ENCODE measurements at places on chromosomes 7 and 10. TPM values are rescaled to one million over a fixed set of nuclear protein-coding genes. Genes with fewer than 3 reads are reported as not detected.

TSPAN15 gene
- total RNA-seq, result 52.4 TPM

DNA sequence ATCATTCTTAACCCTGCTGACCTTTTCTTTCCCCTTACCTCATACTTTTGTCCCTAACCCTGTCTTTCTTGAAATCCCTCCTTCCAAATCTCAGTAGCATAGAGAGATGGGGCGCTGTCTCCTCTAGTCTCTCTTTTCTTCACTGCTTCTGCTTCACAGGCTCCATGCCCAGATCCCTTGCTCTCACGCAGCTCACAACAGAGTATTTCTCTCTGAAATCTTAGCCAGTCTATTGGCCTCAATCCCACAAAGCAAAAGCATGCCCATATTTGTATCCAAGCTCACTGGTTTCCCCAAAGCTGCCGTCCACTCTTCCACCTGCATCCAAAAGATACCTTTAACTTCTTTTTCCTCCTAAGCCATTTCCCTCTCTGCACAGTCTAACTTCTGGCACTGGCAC, 526.8 kb downstream of the PLXDC2 start:
- H3K4me1 ChIP-seq, result no peaks in the 10 kb centered on the region
- no peak overlapping the region for H3K27ac ChIP-seq
- H3K36me3 ChIP-seq, result no peaks in the 10 kb centered on the region
- no peak for DNase-seq
- H3K4me3 ChIP-seq, result no peak overlapping the region

GRCh38 chr7:138563808-138564207, 103.7 kb downstream of the TRIM24 start:
- no peaks in the 10 kb centered on the region for H3K4me1 ChIP-seq
- peak overlapping the region; percentile 74 for H3K27ac ChIP-seq
- H3K27me3 ChIP-seq, result no peaks in the 10 kb centered on the region
- no peak for DNase-seq
- peaks cover 100% of the 10 kb centered on the region for H3K36me3 ChIP-seq

DNA sequence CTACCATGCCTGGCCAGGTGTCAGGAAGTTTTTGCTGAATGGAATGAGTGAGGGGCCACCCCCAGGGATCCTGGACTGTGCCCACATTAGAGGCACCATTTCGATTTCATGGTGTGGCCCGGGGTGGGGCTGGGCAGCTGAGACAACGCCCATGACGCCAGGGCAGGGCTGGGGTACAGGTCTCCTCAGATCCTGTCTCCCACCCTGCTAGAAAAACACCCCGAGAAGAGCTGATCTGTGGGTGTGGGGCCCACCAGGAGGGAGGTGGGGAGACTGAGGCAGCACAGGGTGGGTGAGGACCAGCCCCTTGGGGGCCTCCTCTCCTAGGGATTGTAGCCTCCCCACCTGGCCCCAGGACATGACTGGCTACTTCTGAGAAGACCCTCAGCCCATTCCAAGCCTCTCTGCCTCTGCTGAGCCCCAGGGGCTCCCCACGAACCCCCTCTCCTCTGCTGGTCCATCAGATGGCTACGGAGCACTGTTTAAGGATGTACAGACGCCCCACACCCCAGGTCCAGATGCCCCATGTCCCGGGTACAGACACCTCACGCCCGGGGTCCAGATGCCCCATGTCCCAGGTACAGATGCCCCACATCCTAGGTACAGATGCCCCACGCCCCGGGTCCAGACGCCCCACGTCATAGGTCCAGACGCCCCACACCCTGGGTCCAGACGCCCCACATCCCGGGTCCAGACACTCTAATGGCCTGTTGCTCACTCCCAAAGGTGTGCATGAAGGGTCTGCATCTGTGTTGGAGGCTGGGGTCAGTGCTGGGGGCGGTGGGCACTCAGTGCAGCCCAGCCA, 99.4 kb downstream of the MICALL2 start:
- no peaks in the 10 kb centered on the region for H3K36me3 ChIP-seq
- no peaks in the 10 kb centered on the region for H3K4me1 ChIP-seq

DNA sequence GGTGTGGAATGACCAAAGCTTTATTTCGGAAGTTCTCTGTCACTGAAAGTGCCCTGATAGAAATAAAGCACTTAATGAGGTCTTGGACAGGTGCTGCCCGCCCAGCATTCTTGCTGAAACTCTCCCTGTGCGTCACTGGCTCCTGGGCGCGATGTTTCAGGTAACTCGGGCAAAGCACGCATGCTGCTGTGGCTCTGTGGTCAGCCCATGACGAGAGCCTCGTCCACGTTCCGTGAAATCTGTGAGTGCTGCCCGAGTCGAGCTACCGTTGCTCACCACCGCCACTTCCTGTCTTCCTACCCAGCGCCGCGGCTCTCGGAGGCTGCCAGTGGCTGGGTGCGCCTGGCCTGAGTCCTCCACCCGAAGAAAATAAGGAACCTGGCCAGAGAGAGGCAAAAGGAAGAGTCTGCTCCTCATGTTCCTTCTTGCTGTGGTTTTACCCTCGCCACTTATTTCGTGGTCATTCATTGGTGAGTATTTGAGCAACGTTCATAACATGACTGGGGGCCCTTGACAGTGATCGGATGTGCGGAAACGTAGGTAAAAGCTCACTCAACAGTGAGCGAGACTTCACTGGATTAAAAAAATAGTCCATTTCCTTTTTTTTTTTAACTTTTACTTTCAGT, 95.5 kb downstream of the MAP3K8 start:
- peak overlapping the region; percentile 58 for H3K27ac ChIP-seq
- no peaks in the 10 kb centered on the region for H3K36me3 ChIP-seq
- H3K4me3 ChIP-seq, result no peak overlapping the region
- peak; percentile 96 for DNase-seq

GATA3 gene
- 1.7 TPM for total RNA-seq

DNA sequence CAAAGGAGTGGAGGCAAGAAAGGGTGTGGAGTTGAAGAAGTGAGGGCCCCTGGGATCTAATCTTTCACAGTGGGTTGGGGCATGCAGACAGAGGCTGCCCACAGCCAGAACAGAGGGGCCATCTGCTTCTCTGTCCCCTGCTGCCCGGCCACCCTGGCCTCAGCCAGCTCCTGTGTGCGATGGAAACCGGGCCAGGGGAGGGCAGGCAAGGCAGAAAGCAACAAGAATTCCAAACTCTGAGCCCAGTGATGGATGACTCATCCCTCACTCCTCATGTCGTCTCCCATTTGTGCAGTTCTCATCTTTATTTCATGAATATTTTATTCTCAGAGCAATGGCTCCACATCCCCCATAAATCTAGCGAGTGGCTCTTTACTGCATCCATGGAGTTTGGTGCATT, 757.1 kb downstream of the GRID1 start:
- H3K27me3 ChIP-seq, result no peaks in the 10 kb centered on the region
- H3K36me3 ChIP-seq, result no peaks in the 10 kb centered on the region
- H3K27ac ChIP-seq, result no peak overlapping the region
- DNase-seq, result no peak
- H3K4me1 ChIP-seq, result no peaks in the 10 kb centered on the region

SLC18A3 gene
- not detected for total RNA-seq

GRCh38 chr10:102675666-102676533, 31.6 kb downstream of the TRIM8 start:
- peaks cover 54% of the 10 kb centered on the region for H3K4me1 ChIP-seq
- DNase-seq, result peak; percentile 64
- no peak overlapping the region for H3K4me3 ChIP-seq
- peak overlapping the region; percentile 82 for H3K27ac ChIP-seq

- H3K27ac ChIP-seq, result no peak overlapping the region
- no peaks in the 10 kb centered on the region for H3K36me3 ChIP-seq
- H3K4me1 ChIP-seq, result no peaks in the 10 kb centered on the region
- no peaks in the 10 kb centered on the region for H3K27me3 ChIP-seq
- no peak for DNase-seq
These were observed 107.7 kb upstream of the KCND2 start for GRCh38 chr7:120165227-120165626.

DNA sequence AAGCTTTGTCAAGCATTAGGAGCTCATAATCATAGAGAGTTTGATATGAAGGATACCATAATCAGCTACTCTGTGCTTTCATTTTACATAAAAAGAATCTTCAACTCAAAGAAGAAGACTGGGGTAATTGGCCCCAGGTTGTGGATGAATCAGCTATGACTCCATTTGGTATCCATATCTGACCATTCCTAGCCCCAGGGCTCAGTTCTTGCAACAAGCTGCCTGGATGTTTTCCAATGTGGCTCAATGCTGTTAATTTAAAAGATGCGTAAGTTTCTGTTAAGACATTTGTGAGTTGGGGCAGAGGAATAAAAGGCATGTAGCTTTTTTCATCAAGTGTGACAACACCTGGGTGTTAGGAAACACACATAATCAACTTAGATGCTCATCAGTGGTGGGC, 951.1 kb downstream of the NRG3 start:
- no peaks in the 10 kb centered on the region for H3K27me3 ChIP-seq
- no peak overlapping the region for H3K4me3 ChIP-seq
- H3K4me1 ChIP-seq, result no peaks in the 10 kb centered on the region
- no peak overlapping the region for H3K27ac ChIP-seq
- no peak for DNase-seq

SCART1 gene
- 1.7 TPM for total RNA-seq

SFTPA1 gene
- 3,930 TPM for total RNA-seq

EXOC4 gene
- 68.0 TPM for total RNA-seq

DNA sequence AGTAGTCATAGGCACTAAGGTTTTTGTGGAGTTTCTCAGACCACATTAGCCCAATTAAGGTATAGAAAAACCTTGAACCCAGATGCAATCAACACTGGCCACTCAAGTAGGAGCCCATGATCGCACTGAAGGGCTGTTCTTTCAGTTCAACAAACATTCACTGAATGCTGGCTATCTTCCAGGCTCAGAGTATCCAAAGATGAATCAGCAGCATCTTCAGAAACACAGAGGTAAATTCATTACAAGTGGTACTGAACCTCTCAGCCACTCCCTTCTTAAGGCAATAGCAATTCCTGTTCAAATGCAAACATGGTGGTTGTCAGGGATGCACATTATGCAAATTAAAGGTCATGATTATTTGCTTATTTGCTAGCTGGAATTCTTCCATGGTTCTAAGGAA, 17.1 kb downstream of the KCNK18 start:
- no peak overlapping the region for H3K4me3 ChIP-seq
- H3K27ac ChIP-seq, result no peak overlapping the region
- peaks cover 73% of the 10 kb centered on the region for H3K27me3 ChIP-seq
- H3K36me3 ChIP-seq, result no peaks in the 10 kb centered on the region
- no peak for DNase-seq

DNA sequence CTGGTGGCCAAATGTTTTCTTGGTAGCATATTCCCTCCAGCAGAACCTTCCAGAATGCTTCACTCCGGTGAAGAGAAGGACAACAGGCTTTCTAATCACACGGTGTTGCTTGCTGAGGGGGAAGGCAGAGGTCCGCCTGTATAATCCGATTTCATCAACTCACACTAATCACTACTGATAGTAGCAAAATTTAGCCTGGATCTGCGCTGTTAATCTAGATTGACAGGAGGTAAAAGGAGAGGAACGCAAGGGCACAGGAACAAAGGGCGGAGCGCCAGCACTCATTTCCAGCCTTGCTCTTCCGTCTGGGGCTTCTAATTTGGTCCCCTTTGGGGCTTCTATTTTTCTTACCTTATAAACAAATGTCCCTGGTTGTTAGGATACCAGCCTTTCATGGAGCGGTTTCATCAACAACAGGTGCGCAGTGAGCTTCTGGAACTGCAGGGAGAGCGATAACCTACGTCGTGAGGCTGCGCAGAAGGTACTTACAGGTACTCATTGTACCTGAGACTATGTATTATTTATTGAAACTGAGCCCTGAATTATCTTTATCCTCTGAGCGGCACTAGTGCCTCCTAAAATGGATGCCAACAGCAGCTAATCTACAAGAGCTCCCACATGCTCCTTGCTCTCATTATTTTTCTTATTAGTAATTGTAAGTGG, 150.6 kb downstream of the CACNB2 start:
- H3K36me3 ChIP-seq, result no peaks in the 10 kb centered on the region
- H3K4me3 ChIP-seq, result no peak overlapping the region
- no peaks in the 10 kb centered on the region for H3K4me1 ChIP-seq
- no peaks in the 10 kb centered on the region for H3K27me3 ChIP-seq
- H3K27ac ChIP-seq, result no peak overlapping the region
- no peak for DNase-seq

DNA sequence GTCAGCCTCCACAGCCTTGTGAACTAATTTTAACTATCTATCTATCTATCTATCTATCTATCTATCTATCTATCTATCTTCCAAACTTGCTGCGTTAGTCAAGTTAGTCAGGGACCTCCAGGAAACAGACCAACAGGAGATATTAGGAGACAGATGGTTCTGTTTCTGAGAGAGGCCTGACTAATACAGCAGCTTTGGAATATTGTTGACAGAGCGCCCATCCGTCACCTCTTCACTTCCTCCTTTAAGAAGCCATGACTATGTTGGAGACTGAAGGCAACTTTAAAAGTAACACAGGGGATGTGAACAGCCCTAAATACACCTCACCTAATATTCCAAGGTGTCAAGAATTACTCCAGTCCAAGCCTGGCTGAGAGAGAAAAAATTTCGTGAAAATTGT, 280.9 kb upstream of the IGFBP3 start:
- H3K4me3 ChIP-seq, result no peak overlapping the region
- no peaks in the 10 kb centered on the region for H3K4me1 ChIP-seq
- H3K36me3 ChIP-seq, result no peaks in the 10 kb centered on the region
- H3K27me3 ChIP-seq, result no peaks in the 10 kb centered on the region
- DNase-seq, result no peak

SLC25A40 gene
- 23.1 TPM for total RNA-seq

DNA sequence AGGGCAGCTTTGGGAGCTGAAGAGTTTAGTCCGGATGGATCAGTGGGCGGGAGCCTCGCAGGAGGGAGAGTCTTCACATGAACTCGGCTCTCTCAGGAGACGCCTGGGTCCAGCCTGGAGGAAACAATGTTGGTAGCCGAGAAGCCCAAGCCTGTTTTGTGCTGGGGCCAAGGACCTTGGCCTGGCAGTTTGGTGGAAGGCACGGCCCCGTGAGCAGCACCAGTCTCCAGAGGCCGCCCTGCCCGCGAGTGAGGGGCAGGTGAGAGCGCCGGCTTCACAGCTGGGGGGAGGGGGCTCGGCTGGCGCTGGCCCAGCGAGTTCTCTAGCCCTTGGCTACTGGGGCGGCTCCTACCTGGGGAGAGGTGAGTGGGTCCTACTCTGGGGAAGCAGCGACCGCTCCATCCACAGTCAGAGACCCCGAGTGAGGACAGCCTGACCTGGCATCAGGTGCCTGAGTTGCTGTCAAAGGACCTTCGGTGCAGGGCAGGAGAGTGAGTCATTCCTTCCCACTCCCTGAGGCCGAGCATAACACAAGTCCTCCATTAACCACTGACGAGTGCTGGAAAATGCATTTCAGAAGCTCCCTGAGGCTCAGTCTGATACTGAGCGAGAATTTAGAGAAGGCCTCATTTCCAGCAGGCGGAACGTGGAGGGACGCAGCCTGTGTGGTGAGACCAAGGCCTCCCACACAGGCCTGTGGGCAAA, 89.3 kb upstream of the DIP2C start:
- no peak for DNase-seq
- H3K4me1 ChIP-seq, result no peaks in the 10 kb centered on the region
- no peak overlapping the region for H3K27ac ChIP-seq
- no peaks in the 10 kb centered on the region for H3K36me3 ChIP-seq
- no peak overlapping the region for H3K4me3 ChIP-seq
- H3K27me3 ChIP-seq, result no peaks in the 10 kb centered on the region

C10orf53 gene
- not detected for total RNA-seq

SAP25 gene
- total RNA-seq, result 8.3 TPM

Data from left lung (tissue), 14 donors.